ENCODE measurements at places on chromosomes 2 and 18.

DNA sequence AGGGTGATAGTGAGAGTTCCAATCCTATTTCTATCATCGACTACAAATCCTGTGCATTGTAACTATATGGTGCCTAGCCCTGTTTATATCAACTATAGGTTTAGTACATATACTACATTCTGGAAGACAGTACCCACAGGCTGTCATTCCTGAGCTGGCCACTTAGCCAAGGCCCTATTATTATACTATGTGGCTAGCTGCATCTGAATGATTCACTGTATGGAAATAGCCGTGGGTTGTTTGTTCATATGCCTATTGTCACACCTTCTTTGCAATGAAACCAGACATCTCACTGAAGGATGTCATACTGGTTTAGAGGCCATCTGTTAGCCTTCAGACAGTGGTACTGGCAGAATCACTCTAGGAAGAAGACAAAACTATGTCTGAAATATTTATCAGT is 62.3 kb upstream of the FSIP2 start:
- no peak for DNase-seq

- DNase-seq, result no peak
Observed at GRCh38 chr2:162126111-162126519, 25.9 kb downstream of the GCG start.

DNA sequence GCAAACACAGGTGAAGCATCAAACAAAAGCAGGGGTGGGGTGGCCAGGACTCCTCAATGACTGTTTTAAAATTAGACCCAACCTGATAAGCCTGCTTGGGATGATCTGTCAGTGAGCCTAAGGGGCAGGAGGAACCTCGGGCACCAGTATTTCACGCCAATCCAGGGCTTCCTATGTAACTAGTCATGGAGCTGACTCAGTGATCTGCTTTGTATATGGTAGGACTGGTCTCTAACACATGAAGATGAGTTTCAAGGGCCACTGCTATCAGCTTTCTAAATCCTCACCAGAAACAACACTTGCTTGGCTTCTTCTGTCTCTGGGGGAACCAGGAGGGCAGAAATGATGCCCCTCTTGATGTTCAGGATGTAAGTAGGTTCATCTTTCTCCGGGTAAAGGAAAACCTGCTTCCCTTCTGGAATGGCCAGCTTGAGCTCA is 6.2 kb downstream of the APOB start:
- DNase-seq, result no peak

DNA sequence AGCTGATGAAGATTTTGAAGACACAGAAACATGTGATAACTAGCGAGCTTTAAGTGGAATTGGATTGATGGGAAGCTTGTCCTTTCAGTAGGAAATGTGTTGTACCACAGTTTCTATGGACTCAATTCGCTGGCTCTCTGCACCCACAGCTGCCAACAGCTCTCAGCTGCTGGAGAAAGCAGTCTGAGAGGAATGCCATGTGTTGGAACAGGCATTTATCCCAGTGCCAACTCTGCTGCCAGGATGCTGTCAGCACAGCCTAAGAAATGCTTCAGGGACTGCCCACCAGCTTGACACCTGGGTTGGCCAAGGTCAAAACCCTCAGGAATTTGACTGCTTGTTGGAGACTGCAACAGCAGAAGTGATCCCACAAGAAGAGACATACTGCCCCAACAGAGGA is 193.0 kb upstream of the THSD7B start:
- no peak for DNase-seq

DNA sequence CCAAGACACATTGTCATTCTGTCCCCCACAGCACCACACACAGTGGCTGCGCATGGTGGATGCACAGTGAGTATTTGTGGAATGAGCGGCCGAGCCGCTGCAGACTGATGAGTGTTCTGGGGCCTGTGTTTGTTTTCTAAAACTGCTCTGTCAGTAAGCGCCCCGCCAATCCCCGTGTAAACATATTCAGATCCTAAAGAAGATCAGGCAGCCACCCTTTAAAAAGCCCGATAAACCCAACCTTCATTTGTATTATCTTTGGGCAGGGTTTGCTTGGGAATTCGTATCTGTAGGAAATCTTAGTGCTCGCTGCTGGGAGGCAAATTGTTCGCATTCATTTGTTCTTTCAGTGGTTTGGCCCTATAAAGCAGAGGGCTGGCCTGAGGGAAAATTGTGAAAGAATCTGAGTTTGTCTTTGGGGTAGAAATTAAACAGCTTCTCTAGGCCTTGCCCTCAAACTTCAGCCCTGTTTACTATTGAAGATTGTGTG is 68.6 kb downstream of the TGOLN2 start:
- DNase-seq, result peak; percentile 75

GRCh38 chr18:74427442-74428112 is 29.5 kb downstream of the DIPK1C start:
- DNase-seq, result no peak

GRCh38 chr2:53584986-53585385 is 182.6 kb upstream of the CHAC2 start:
- peak; percentile 40 for DNase-seq

- DNase-seq, result no peak
Observed at GRCh38 chr2:133843091-133843490, 274.8 kb upstream of the NCKAP5 start.

GRCh38 chr2:29731948-29732347 is 189.4 kb downstream of the ALK start:
- DNase-seq, result no peak

- DNase-seq, result no peak
Observed at GRCh38 chr2:60422826-60423483, 130.5 kb downstream of the BCL11A start.

DNA sequence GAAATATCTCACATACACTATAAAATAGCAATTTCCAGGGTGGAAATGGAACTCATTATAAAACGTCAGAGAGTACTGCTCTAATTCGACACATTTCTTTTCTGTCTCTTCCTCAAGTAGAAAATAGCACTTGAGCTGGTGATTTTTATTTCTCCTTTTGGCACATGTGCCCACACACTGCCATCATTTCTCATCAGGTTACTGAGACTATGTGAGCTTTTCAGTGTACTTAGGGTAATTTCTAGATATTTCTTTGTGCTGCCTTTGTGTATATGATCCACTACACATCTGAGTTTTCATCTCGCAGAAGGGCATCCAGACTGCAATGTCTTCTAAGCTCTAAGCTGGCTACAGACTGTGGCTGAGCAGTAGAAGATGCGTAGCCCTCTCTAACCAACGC is 62.1 kb upstream of the PGAP1 start:
- DNase-seq, result no peak

DNA sequence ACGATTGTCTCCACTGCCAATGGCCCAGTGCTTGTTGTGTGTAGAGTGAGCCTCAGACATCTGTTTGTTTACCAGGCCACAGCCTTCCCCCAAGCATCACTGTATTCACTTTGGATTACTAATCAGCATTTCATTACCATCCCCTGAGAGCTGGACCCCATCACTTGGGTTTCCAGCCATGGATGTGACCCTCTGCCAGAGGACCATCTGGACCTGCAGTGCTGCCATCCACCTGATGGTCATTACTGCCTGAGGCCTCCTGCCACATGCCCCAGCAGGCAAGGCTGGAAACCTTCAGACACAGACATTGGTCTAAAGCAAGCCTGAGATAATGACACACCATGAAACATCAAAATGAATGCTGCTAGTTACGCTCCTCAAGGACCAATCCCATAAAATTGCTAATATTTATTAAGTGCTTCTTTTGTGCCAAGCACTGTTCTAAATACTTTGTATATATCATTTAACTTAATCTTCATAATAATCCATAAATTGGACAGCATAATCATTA is 2096.3 kb upstream of the CELF4 start:
- DNase-seq, result no peak

- no peak for DNase-seq
Observed at GRCh38 chr18:25675123-25675850, 323.3 kb upstream of the ZNF521 start.
